Cardiac muscle cell (in vitro differentiated cells and primary cell): ENCODE measurements at places on chromosomes 4 and X.

DNA sequence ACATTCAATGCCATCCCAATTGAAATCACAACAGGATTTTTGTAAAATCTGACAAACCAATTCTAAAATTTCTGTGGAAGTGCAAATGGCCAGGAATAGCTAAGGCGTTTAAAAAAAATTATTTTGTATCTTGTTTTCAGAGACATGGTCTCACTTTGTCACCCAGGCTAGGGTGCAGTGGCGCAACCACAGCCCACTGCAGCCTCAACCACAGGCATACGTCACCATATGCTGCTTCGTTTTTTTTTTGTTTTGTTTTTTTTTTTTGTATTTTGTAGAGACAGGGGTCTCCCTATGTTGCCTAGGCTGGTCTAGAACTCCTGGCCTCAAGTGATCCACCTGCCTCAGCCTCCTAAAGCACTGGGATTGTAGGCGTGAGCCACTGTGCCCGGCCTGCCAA, 24.5 kb downstream of the ZNF41 start:
- no peak overlapping the region for H3K4me3 ChIP-seq
- no peak for DNase-seq
- no peak overlapping the region for H3K27ac ChIP-seq
- H3K4me1 ChIP-seq = no peaks in the 10 kb centered on the region
- H3K27me3 ChIP-seq = no peaks in the 10 kb centered on the region

DNA sequence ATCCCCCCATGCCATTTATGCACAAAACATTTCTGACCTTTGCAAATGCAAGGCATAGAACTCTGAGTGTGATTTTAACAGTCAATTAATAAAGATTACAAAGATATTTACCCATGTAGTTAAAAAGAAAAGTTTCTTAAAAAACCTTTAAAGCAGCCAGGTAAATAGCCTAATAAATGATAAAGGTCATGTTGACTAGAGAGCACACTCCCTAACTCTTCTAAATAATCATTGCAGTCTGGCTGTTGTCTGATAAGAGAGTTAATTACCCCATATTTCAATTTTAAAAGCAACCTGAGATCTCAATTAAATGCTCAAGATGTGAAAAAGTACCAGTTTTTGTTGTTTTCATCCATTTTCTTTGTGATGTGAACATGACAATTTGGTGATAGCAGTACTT, 291.5 kb upstream of the SMIM31 start:
- H3K27me3 ChIP-seq = no peaks in the 10 kb centered on the region
- no peak overlapping the region for H3K27ac ChIP-seq
- H3K4me1 ChIP-seq = no peaks in the 10 kb centered on the region
- H3K36me3 ChIP-seq = no peaks in the 10 kb centered on the region
- no peak overlapping the region for H3K4me3 ChIP-seq

GRCh38 chr4:80308466-80308822, 27.1 kb upstream of the CFAP299 start:
- no peak for DNase-seq
- H3K27ac ChIP-seq = no peak overlapping the region
- no peaks in the 10 kb centered on the region for H3K36me3 ChIP-seq
- H3K27me3 ChIP-seq = peaks cover 3% of the 10 kb centered on the region

GRCh38 chr4:150768497-150768896, 186.5 kb downstream of the MAB21L2 start:
- no peaks in the 10 kb centered on the region for H3K4me1 ChIP-seq
- H3K4me3 ChIP-seq = no peak overlapping the region
- no peaks in the 10 kb centered on the region for H3K27me3 ChIP-seq
- no peak for DNase-seq
- no peaks in the 10 kb centered on the region for H3K36me3 ChIP-seq

DNA sequence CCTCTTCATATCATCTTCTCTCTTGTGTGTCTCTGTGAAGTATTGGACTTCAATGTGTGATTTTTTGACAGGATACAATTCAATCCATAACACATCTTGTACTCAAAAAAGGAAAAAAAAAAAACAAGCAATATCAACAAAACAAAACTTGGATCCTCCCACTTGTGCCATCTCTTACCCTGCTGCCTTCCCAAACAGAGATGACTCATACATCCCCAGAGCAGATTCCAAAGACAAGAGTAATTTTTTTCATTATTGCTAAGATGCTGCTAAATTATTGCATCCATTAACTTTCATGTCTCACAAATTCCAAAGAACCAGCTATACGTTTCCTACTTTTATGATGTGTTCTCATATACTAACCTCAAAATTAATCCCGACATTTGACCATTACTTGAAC, 479.2 kb downstream of the GBA3 start:
- no peaks in the 10 kb centered on the region for H3K27me3 ChIP-seq
- H3K4me1 ChIP-seq = no peaks in the 10 kb centered on the region
- H3K4me3 ChIP-seq = no peak overlapping the region
- DNase-seq = no peak
- H3K36me3 ChIP-seq = no peaks in the 10 kb centered on the region

DNA sequence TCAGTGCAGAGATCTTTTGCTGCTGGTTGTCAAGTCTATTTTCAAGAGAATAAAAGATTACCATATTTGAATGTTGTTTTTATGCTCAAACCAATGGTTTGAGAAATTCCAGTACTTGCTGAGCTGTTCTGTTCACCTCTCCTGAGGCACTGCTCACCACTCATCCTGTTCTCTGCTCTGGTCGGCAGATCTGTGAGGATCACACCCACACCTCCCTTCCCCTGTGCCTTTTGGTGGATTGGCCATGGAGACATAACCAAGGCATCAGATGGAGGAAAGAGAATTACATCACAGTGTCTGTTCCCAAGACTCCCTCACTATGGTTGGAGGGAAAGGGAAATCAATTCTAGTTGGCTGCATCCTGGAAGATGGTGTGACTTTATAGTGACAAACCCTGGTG, 391.6 kb downstream of the ARHGAP24 start:
- H3K27ac ChIP-seq = no peak overlapping the region
- no peak overlapping the region for H3K4me3 ChIP-seq
- no peaks in the 10 kb centered on the region for H3K36me3 ChIP-seq
- H3K27me3 ChIP-seq = no peaks in the 10 kb centered on the region

- H3K27me3 ChIP-seq = no peaks in the 10 kb centered on the region
- DNase-seq = no peak
- H3K4me1 ChIP-seq = no peaks in the 10 kb centered on the region
- no peak overlapping the region for H3K27ac ChIP-seq
- no peaks in the 10 kb centered on the region for H3K36me3 ChIP-seq
- no peak overlapping the region for H3K4me3 ChIP-seq
Observed at GRCh38 chr4:188665491-188666457, 526.5 kb downstream of the TRIML1 start.

DNA sequence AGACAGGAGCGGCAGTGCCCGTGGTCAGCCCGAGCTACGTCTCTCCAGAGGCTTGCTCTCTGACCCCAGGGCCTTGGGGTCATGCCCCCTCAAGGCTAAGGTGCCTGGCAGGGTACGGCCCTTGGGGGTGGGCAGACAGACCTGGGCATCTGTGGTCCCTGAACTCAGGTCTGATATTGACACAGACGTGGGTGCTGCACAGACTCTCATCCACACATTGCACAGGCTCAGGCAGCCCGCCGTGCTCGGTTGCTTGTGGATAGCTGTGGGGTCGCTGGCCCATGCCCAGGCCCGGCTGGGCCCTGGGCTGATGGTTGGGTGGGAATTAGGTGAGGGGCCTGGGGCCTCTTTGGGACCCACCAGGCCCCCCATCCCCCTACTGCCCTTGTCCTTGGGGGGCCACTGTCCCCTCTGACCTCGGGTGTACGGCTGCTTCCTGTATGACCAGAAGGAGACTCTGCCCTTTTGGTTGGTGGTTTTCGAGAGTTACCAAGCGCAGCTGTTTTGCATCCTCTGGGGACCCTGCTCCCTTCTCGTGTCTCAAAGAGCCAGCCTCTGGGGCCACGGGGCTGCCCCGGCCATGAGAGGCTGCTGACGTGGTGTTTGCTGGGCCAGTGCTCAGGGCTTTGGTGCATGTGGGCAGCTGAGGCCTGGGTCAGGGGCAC, 10.1 kb downstream of the FGFRL1 start:
- H3K4me3 ChIP-seq = no peak overlapping the region
- no peaks in the 10 kb centered on the region for H3K36me3 ChIP-seq
- DNase-seq = no peak
- no peaks in the 10 kb centered on the region for H3K27me3 ChIP-seq

GRCh38 chr4:169205075-169205743, 65.5 kb downstream of the SH3RF1 start:
- H3K27ac ChIP-seq = no peak overlapping the region
- no peaks in the 10 kb centered on the region for H3K36me3 ChIP-seq
- H3K27me3 ChIP-seq = no peaks in the 10 kb centered on the region
- peaks cover 3% of the 10 kb centered on the region for H3K4me1 ChIP-seq
- no peak for DNase-seq

GRCh38 chr4:8433136-8433535, 7.4 kb downstream of the ACOX3 start:
- H3K4me3 ChIP-seq = no peak overlapping the region
- peak overlapping the region; percentile 80 for H3K27ac ChIP-seq

DNA sequence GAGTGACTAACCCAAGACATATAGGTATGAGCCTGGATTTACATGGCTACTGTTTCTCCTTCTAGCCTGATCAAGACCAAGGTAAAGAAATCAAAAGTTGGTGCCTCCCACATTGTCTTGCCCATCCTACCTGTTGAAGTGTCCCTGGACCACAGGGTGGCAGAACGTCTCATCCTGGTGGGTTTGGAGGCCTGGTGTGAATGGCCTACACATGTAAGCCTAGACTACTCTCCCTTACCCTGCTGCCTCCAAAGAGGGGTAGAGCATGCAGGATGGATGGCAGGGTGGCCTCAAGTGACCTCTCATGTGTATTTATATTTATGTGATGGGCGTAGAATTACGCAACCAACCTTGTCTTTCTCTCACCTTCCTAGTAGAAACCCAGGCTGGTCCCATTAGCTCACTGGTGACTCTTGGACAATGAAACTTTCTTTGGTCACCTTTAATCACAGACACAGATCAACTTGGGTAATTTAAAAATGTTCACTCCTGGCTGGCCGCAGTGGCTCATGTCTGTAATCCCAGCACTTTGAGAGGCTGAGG, 73.3 kb upstream of the SOD3 start:
- DNase-seq = no peak
- H3K4me3 ChIP-seq = no peak overlapping the region
- H3K4me1 ChIP-seq = no peaks in the 10 kb centered on the region
- no peaks in the 10 kb centered on the region for H3K27me3 ChIP-seq
- H3K27ac ChIP-seq = no peak overlapping the region
